Stimulated activated CD4-positive, alpha-beta T cell treated with anti-CD3 and anti-CD28 coated beads, Interleukin-2, amount 100 ng/mL, for 4 hours (primary cell): ENCODE measurements at places on chromosomes 7 and 10.

DNA sequence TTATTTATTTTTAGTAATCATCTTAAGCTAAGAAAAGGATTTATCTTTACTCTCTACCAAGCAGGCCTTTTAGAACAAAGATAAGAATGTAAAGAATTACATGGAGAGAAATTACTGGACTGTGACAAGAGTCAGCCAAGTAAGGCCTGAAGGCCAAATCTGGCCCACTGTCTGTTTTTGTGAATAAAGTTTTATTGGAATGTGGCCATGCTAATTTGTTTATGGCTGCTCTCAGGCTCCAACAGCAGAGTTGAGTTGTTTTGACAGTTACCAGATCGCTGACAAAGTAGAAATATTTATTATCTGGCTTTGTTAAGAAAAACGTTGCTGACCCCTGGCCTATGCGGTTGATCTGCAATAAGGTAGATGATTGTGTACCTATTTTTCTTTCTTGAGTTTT, 6.1 kb downstream of the ARID5B start:
- DNase-seq: no peak

GRCh38 chr7:3592401-3593134, 291.5 kb downstream of the SDK1 start:
- DNase-seq: no peak

DNA sequence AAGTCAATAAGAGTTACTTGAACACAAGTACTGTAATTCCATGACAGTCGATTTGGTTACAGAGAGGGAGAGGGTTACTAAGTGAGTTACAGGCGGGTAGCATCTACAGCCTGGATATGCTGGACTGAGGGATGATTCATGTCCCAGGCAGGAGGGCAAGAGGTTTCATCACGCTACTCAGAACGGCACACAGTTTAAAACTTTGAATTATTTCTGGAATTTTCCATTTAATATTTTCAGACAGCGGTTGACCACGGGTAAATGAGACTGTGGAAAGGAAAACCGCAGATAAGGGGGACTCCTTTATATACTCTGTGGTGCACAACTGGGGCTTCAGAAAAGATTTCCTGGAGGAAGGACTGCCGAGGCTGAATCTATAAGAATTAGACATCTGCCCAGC, 25.7 kb upstream of the LRRC4 start:
- DNase-seq: no peak

DNA sequence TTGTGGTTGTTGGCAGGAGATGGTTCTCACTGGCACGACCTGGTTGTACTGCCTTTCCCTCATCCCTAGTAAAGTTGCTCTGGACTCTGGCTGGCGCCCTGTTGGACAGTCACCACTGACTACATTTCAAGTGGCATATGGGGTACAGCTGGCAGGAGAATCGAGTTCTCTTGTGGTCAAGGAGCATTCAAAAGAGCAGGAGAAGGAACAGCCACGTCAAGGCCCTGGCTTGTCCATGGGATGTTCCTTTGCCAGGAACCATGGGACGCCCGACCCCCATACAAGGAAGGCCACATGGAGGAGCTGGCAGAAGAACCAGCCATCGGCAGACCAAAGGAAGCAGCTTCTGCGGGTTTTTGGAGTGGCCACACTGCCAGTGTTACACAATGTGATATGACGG, 87.0 kb upstream of the SLC25A13 start:
- no peak for DNase-seq

DNA sequence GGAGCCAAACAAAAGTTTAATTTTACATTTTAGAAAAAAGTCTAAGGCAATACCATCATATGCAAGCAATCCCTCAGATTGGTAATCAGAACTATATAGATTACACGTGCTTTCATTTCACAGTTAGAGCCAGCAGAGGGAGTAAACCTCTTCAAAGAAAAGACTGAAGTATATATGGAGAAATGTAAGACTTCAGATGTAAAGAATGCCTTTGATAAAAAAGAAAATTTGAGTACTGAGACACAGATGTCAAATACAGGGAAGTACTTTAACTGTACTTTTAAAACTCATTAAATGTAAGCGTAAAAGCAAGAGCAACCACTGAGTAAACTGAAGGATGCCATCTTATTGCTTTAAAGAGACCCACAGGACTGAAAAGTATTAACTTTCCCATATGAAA, 101.4 kb upstream of the FAM133B start:
- peak; percentile 13 for DNase-seq

- DNase-seq: no peak
Measured at GRCh38 chr7:65230231-65230630, 143.4 kb upstream of the ZNF92 start.

- no peak for DNase-seq
Measured at GRCh38 chr7:101166909-101167644, 1.7 kb upstream of the VGF start.

- peak; percentile 88 for DNase-seq
Measured at GRCh38 chr10:124388823-124389612, 29.7 kb downstream of the OAT start.

DNA sequence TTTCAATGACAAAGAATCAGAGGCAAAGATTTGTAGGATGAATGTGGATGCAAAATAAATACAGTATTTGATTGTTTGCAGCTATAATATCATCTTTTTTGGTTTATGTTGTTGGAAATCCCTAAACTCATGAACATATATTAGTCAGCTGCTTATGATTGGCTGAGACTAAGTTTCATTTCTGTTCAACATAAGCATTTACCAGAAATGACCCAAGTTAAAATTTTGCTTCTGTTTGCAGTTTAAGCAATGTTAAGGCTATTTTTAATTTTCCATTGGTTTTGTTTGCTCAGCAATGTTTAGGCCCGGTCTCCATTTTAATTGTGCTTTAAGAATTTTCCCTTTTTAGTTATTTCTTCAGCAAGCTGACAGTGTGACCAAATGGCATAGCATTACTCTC, 22.0 kb downstream of the GIMAP6 start:
- DNase-seq: no peak

DNA sequence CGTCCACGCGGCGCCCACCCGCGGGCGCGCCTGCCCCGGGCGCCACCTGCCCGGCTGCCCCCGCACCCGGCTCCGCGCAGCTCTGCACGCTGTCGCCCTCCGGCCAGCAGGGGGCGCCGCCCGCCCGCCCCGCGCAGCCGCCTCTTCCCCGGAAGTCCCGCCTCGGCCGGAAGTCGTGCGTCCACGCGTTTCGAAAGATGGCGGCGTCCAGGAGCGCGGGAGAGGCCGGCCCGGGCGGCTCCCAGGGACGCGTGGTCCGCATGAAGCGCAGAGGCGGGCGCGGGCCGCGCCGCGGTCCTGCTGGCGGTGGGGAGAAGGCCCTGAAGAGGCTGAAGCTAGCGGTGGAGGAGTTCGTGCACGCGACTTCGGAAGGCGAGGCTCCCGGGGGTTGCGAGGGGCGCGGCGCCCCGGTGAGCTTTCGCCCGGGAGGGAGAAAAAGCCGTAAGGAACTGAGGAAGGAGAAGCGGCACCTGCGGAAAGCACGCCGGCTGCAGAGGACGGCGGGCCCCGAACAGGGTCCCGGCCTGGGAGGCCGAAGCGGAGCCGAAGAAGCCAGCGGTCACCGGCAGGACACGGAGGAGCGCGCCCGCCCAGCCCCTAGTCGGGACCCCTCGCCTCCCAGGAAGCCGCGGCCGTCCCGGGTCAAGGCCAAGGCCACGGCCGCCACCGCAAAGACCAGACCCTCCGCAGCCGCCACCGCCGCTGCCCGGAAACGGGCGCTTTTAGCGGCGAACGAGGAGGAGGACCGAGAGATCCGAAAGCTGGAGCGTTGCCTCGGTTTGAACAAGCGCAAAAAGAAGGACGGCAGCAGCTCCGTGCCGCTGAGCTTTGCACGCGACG, at the start of gene NOM1:
TSS of gene NOM1 (plus strand) at position 172 of the 840 bp plus-strand sequence. CDS start at position 198, 26 bp downstream.
- peak; percentile 87 for DNase-seq

DNA sequence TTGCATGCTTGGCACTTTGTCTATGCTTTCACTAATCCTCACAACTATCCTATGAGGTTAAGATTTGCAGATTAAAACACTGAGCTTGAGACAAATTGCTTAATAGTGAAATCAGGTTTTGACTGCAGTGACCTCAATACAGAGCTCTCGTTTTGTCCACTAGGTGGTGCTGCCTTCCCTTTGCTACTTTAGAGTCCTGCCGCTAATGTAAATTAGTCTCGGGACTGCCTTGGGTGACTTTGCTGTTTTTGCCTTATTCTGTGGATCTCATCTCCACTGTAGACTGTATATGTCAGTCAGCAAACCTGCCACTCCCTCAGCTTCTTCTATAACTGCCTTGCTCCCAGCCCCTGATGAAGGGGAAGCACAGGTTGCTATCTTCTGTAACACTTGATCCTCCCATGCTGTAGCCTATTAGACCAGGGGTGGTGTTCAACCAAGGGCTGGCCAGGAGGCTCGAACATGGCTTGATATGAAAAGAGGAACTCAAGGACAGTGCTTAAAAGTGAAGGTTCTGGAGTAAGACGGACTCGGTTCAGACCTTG, 26.0 kb downstream of the ASB4 start:
- peak; percentile 9 for DNase-seq

DNA sequence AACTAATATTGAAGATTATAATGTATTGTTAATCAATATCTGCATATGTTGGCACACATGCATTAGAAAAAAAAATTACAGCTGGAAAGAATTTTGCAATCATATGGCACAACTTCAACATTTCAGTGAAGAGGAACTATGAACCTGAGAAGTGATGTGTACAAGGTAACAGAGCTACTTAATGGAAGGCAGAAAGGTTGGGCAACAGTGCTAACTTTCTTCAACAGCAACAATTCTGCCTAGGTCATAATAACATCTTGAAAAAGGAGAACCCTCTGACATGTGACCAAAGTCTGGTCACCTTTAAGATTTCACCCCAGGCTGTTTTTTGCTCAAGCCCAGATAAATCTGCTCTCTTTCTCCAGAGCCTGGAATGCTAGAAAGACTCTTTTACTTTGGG, 47.9 kb upstream of the SKAP2 start:
- DNase-seq: no peak
